ENCODE measurements at places on chromosomes 2 and 18. TPM values are rescaled to one million over a fixed set of nuclear protein-coding genes. Genes with fewer than 3 reads are reported as not detected.

The NPPC gene
- total RNA-seq: 7.2 TPM

The SCTR gene
- 1.0 TPM for total RNA-seq

The COX7A2L gene
- total RNA-seq: 98.4 TPM

The LRATD1 gene
- 1.7 TPM for total RNA-seq

The SLC8A1 gene
- 1,122 TPM for total RNA-seq

The IL1R2 gene
- total RNA-seq: 1.4 TPM

The C2orf78 gene
- not detected for total RNA-seq

The NCKAP1 gene
- 141 TPM for total RNA-seq

The RESP18 gene
- total RNA-seq: not detected

The PPP3R1 gene
- 38.5 TPM for total RNA-seq

The RSAD2 gene
- 4.8 TPM for total RNA-seq

The PAX8 gene
- total RNA-seq: 0.30 TPM

The CNTNAP5 gene
- not detected for total RNA-seq

The IL36B gene
- not detected for total RNA-seq

- no peak for DNase-seq
These were observed 4.7 kb downstream of the CTDP1 start for GRCh38 chr18:79684283-79684631.

DNA sequence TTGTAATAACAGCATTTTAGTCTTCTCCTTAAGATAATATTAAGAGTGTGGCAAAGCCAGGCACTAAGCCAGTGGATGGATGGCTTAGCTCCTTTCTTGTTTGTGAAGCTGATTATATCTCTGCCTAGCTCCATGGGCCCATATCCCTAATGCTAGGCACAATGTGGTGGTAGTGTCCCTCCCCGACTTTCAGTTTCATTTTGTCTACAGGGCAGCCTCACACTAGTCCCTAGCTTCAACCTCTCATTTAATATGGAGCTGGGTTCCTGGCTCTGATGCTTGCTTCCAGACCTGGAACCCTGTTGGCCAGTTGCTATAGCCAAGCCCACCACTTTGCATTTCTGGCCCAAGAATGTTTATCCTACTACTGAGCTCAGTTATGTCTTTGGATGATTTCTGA is 437.0 kb upstream of the MEIS1 start:
- DNase-seq: no peak

GRCh38 chr2:158953926-158954763 is 14.3 kb upstream of the TANC1 start:
- DNase-seq: peak; percentile 82

DNA sequence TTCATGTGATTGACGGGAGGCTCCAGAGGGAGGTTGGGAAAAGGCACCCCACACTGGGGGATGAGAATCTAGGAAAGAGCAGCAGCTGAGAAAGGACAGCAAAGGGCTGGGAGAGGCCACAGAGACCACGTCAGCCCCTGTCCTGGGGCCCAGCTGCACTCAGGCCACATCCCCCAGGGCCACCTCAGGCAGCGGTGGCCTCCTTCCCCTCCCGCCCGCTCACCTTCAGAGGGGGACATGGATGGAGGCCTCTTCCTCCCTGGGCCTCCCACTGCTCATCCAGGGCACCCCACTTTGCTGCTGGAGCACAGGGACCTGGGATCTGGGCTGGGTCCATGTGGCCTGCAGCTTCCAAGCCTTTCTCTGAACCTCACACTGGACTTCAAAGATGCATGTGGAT is 199.8 kb upstream of the HDAC4 start:
- DNase-seq: no peak

GRCh38 chr18:61948846-61949438 is 56.1 kb upstream of the RNF152 start:
- DNase-seq: no peak

GRCh38 chr2:217065012-217065290 is 205.1 kb upstream of the TNP1 start:
- no peak for DNase-seq

- no peak for DNase-seq
These were observed 1184.0 kb upstream of the GYPC start for GRCh38 chr2:125471963-125472362.

DNA sequence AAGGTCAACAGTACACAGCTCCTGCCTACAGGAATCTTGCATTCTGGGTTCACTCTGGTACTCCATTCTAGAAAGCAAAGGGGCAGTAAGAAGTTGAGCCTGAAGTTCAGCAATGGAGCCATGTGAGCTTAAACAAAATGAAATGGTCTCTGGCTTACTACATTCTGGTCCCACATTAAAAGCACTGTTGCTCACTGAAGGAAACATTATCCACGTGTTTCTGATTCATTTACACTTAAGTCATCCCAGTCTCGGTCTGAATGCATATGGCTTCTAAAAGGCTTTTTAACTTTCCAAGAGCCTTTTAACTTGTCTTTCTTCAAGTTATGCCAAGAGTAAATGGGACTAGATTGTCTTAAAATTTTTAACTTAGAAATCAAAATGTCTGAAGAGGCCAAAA is 177.8 kb downstream of the LNPK start:
- DNase-seq: no peak

- no peak for DNase-seq
These were observed 119.5 kb downstream of the SMAD7 start for GRCh38 chr18:48831113-48831759.

GRCh38 chr2:210617732-210618330 is 61.4 kb downstream of the CPS1 start:
- no peak for DNase-seq

DNA sequence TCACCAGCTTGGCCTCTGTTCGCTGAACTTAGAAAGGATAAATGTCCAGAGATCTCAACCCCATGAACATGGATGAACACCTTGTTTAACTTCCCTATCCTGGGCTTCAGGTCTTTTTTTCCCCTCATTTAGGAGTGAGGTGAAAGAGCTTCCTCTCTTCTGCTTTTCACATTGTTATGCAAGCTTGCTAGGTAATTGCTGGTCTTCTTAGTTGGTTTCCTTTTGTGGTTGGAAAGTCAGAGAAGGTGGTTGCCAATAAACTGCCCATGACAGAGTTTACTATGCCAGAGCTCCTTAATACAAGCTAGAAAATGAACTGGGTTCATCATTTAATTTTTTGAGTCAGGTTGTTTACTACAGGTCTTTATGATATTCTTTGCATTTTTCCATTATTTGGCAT is 16.6 kb downstream of the SLC9A4 start:
- DNase-seq: no peak

GRCh38 chr2:63122921-63123320 is 72.3 kb downstream of the OTX1 start:
- DNase-seq: no peak

GRCh38 chr2:85590950-85591349 is 4.6 kb upstream of the RNF181 start:
- no peak for DNase-seq

DNA sequence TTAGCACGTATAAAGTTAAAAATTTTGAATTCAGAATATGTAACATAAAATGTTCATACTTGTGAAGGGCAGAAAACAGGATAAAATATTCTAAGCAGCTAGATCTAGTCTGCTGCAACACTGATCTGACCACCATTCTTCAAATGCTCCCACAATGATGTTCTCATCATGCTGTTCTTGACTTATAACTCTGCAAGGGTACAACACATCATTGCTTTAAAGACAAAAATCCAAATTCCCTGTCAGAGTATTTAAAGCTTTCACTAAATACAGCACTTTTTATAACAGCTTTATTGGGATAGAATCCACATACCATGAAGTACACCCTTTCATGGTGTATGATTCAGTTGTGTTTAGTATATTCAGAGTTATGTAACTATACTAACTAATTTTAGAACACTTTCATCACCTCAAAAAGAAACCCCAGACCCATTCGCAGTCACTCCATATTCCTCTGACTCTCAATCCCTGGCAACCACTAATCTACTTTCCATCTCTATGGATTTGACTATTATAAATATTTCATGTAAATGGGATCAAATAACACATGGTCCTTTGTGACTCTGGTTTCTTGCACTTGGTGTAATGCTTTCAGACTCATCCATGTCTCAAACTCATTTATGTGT is 56.4 kb downstream of the MAP4K3 start:
- DNase-seq: no peak

DNA sequence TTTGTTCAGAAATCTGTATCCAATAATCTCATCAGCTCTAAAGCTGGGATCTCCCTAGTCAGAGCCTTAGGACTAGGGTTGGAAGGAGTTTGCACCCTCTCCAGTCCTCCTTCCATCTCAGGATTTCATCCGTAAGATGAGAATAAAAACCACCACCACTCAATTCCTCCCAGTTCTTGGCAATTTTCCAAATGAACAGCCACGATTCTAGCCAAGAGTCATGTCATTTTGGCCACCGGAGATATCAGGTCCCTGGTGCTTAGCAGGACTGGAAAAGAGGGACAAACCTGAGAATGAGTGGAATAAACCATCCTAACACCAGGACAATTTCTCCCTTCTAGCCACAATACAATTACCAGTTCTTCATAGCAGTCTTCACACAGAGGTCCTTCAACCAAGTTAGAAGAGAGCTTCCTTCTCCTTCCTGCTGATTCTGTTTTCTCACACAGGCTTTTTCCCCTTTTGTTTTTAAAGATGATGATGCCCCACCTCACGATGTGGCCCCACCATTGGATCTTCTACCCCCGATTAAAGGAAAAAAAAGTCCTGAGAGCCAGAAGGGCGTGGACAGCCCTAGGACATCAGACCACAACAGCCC is 36.2 kb downstream of the KIAA2012 start:
- DNase-seq: no peak

- DNase-seq: no peak
These were observed 313.2 kb downstream of the SATB2 start for GRCh38 chr2:199144546-199144945.

DNA sequence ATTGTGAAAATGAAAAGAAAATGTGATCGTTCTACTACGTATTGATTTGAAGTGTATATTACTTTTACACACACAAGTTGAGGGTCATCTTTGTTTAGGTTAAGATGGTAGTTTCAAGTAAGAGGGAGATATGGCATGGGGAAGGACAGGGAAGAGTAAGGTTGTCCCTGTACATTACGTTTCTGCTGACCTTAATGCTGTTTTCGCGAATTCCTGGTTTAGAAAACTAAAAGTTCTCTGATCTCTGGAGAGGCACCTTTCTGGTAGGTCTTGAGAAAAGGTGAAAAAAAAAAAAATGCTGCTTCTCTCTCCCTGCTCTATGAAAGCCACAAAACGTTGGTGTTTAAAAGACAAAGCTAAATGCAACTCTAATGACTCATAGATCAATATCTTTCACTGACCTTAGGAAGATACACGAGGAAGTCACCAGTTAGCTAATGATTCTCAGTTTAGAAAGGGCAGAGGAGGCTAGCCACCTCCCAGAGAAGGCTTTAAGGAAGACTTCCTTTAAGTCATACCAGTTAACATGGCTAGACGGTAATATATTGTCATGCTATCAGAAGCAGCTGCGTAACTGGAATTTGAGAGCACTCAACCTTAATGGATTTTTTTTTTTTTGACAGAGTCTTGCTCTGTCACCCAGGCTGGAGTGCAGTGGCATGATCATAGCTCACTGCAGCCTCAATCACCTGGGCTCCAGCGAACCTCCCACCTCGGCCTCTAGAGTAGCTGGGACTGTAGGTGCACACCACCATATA is 13.2 kb downstream of the TXNDC2 start:
- no peak for DNase-seq

- DNase-seq: no peak
These were observed 13.3 kb downstream of the SERTAD2 start for GRCh38 chr2:64640153-64641044.

DNA sequence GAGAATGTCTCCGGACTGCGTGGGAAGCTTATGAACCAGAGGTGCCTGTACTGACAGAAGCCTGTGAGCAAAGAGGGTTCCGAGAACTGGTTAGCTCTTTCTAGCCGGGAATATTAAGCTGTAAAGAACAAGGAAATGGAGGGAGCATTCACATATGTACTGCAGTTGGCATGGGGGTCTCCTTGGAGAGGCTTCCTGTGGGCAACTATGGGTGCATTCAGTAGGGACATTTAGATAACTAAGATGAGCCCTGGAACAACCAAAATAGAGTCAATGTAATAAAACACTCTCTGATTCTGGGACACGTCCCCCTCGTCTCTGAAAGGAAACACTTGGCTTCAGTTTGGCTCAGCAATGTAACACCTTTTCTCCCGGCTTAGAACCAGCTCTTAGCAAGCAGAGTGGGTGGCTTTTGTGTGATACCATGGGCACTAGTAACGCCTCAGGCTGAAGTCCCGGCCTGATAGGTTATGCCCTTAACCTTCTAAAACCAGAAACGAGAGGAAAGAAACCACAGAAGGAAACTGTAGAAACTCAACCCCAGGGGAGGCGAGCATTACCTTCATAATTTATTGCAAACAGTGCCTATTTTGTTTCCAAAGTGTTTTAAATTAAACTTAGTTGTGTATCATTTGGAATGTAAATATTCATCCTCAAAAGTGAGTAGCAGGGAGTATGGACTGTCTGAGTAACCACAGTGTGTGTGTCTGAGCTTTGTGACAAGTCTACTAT is 48.8 kb upstream of the LPIN2 start:
- DNase-seq: no peak

GRCh38 chr2:42764096-42764495 is at the start of gene OXER1:
OXER1 (minus strand) TSS chr2:42764135; CDS start chr2:42764062, 73 bp downstream.
- no peak for DNase-seq

DNA sequence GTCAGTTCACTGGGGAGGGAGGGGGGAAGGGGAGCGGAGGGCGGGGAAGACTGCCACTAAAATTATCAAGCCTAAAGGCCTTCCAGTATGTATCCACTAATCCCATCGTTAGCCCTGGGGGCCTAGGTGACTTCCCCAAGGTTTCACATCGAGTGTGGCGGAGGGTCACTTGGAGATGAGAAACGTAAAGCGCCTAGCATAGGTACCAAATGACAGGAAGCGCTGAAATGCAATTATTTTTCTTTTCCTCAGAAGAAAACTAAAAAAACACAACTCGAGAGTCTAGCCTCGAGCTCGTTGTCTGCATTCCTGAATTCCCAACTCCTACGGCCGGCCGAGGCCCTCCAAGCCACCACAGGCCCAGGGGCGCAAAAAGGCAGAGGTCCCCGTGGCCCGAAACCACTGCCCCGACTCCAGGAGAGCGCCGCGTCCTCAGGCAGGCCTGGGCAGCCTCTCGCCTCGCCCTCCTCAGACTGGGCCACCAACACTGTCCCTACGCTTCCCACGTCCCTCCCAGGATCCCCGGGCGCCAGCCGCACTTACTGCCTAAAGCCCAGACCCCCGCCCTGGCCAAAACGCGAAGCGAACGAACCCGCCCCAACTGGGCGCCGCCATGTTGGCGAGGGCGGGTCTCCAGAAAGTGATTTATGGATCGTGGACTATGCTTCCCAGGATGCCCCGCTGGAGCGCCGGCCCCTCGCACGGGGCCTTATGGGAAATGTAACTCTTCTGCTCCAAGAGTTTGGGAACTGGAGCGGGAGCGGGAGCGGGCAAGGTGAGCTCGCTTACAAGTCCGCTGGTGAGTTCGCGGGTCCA is at the start of gene USP40:
TSS of gene USP40 (minus strand) at position 642 of the 816 bp plus-strand sequence. CDS start 1,228 bp downstream, outside the sequence.
- peak; percentile 92 for DNase-seq

DNA sequence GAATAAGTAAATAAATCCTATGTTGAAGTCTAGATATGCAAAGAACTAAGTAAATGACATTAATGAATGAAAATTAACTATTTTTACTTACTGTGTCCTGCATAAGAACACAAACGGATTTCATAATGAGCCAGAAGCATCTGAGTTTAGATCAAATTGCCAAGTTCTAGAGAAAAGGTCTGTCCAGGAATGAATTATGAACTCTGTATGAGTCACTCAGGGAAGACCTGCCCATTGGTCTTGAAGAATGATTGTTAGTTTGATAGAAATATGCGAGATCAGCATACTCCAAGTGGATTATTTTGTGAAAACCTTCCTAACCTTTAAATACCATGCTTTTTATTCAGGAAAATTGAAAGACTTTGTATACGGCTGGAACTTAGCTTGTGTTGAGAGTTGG is 189.5 kb downstream of the DOK6 start:
- no peak for DNase-seq

GRCh38 chr2:147374423-147374811 is 470.4 kb upstream of the ACVR2A start:
- DNase-seq: no peak

GRCh38 chr2:159399716-159400415 is 113.4 kb upstream of the WDSUB1 start:
- DNase-seq: no peak
